ENCODE measurements at places on chromosomes 5 and 9.

- no peak for DNase-seq
These were observed 164.0 kb downstream of the CCDC192 start for GRCh38 chr5:127867022-127867783.

DNA sequence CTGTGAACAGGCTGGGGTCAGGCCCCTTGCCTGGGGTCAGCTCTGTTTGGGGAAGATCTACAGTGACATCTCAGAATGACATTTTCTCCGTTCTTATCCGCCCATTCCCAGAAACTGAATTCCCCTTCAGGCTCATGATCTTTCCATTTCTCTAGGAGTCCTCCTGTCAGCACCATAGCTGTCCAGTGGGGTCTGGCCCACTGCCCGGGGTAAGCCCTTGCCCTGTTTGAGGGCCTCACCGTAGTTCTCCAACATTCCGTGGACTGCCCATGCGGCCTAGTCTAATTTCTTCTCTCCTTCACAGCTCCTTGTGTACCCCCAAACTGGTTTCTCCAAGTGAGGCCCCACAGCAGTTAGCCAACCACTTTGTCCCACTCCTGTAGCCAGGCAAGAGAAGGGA, 68.4 kb downstream of the ENTREP1 start:
- DNase-seq, result no peak

- DNase-seq, result peak; percentile 92
These were observed at the start of gene ADAMTSL2 for GRCh38 chr9:133534346-133535291. TSS of gene ADAMTSL2 (plus strand) at chr9:133534704. CDS start at chr9:133536713, 2,009 bp downstream.

- DNase-seq, result no peak
These were observed 452.1 kb upstream of the PTPRD start for GRCh38 chr9:11064909-11065308.

DNA sequence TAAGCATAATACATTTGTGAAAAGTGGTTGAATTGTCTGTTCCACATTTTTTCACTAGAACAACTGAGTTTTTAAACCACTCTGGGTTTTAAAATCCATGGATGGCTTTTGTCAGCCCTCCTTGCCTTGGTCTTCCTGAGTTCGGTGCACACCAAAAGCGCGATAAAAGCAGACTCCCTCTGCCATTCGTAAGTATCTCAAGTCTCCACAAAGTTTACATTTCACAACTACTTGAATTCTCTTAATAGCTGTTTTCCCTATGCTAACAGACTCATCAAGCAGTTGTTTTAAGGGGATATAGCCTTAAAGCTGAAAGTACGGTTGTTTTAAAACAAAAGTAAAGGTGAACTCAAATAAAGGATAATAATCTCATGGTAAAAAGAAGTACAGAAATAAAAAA, 52.9 kb downstream of the GLIS3 start:
- DNase-seq, result no peak

DNA sequence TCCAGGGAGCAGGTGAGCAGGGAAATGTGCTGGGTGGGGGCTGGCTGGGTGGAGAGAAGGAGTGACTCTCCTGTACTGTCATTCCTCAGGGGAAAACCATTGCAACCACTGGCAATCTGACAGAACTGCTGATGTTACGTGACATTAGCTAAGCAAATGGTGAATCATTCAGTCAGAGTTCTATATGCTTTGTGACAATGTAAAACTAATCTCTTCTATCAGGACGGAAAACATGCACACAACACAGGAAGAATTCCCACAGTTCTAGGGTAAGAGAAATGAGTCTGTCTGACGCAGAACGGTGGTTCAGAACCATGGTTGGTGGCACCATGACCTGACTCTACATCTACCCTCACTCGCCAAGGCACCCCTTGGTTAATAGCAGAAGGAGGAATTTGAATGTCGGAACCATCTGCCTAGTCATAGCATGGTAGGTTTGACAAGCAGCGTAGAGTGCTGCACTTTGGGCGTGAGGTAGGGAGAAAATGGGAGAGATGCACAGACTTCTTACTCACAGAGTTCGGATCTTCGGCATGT, 243.6 kb upstream of the PANK3 start:
- DNase-seq, result no peak

- DNase-seq, result no peak
These were observed 210.2 kb downstream of the ICE1 start for GRCh38 chr5:5632678-5633077.

DNA sequence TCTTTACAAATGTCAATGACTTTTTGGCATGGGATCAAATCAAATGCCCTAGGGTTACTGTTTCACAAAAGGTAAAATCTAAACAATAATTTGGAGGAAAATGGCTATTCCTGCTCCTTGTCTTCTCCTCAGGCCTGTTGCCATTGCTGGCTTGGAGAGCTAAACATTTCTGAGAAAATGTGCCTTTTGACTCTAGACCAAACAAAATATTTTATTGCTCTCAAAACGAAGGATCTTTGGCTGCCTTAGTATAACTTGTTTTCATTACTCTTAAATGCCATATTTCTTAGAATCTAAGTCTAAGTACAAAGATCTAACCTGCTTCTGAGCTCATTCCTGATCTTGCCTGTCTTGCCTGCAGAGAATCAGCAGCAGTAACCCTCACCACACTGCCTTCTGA, 116.6 kb downstream of the MUSK start:
- no peak for DNase-seq

DNA sequence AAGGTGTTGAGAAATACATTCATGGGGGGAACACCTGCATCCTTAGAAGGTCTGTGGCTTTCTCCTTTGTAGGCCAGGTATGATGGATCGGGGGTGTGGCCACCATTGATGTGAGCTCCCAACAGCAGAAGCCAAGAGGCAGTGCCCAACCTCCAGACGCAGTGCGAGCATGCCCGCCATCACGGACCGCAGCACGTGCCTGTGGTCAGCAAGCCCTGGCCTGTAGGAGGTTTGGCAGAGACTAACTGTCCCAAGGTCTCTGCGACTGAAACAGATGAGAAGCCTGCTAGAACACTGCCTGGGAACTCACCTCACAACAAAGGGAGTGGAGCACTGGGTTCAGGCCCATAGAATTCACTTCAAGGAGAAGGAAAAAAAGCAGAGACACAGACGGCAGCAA, 31.9 kb upstream of the ZNF354A start:
- no peak for DNase-seq

DNA sequence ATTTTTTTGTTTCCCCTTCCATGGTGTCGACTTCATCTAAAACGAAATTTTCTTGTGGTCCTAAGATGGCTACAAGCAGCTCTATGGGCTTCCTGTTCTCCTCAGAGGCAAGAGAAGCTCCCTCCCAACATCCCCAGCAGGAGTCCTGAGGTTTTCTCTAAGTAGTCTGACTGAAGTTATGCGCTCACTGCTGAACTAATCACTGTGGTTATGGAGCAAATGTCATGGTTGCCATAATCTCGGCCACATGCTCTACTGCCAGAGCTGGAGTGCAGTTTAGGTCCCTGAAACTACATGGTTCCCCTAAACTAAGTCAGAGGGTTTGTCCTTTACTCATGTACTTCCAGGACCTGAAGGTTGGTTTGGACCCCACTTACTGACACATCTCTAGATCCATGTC, 68.0 kb upstream of the MAMDC2 start:
- DNase-seq, result no peak

DNA sequence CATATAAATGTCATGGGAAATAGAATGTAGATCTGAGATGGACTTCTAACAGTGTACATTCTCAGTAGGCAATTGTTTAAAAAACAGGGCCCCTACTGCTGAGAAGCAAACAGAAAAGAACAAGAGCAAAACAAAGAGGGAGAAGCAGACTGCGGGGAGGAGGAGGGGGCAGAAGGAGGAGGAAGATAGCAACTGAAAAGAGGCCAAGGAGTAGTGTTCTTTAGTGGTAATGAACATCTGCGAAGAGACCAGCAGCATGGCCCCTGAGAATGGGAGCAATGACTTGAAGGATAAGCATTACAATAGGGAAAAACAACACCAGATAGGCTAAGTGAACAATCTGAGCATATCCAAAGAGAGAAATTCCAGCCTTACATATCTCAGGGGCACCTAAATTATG, 36.8 kb downstream of the HAPLN1 start:
- no peak for DNase-seq

- DNase-seq, result peak; percentile 24
These were observed 67.1 kb downstream of the GRAMD2B start for GRCh38 chr5:126490167-126490940.

DNA sequence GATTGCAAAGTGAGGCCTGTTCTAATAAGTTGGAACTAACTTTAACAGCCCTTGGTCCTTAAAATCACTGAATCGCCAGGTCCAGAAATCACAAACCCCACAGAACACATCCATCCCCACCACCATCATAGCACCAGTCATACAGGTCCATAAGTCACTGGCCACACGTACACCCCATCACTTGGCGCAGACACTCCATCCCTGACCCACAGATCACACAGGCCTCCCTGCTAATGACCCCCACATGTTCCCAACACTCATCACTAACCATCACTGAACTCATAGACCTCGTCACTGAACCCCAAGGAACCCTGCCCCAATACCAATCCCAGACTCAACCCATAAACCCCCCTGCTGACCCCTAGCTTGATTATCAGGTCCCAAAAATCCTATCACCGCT, 41.2 kb upstream of the ZNF300 start:
- no peak for DNase-seq

GRCh38 chr5:74476819-74477453, 163.6 kb downstream of the ENC1 start:
- DNase-seq, result no peak

DNA sequence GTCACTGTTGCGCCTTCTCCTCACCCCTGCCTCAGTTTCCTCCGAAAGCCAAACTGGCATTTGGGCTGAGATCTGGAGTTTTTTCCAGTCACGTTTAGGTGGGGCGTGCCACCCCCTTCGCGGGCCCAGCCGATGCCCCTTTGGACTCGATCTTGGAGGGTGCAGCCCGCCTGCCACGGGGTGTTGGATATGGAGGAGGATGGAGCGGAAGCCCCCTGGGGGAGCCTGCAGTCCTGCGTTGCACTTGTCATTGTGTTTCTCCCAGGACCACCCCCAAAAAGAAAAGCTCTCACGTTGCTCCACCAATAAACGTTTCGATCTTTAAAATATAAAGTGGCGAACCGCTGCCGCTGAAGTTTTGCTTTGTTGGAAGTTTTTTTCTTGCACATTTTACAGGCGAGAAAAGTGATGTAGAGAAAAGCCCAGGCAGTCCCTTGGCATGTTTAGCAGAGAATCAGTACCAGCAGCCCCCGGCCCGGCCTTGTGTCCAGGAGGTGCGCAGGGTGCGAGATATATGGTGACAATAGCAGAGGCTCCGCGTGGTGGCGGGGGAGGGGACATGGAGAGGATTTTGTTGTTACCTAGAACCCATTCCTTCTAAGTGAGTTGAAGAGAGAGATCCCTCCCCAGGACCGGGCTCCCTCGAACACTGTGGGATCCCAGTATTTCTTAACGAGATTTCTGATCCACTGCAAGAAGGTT, 681 bp downstream of the F2R start:
- DNase-seq, result peak; percentile 67

- no peak for DNase-seq
These were observed 51.3 kb downstream of the SNX24 start for GRCh38 chr5:122896598-122897282.

GRCh38 chr5:32042551-32042961, 131.6 kb downstream of the GOLPH3 start:
- DNase-seq, result no peak

GRCh38 chr9:129549139-129549538, 71.8 kb downstream of the C9orf50 start:
- peak; percentile 36 for DNase-seq

- no peak for DNase-seq
These were observed 177.5 kb upstream of the TBC1D2 start for GRCh38 chr9:98432960-98433359.

GRCh38 chr5:107395632-107396350, 274.9 kb downstream of the EFNA5 start:
- DNase-seq, result no peak

- no peak for DNase-seq
These were observed 632.3 kb downstream of the CCDC171 start for GRCh38 chr9:16184964-16185646.

GRCh38 chr5:135386886-135387628, 12.0 kb downstream of the MACROH2A1 start:
- DNase-seq, result no peak

- DNase-seq, result no peak
These were observed 2.5 kb downstream of the ABCA2 start for GRCh38 chr9:137025517-137025966.

GRCh38 chr5:100165309-100165708, 369.9 kb upstream of the FAM174A start:
- DNase-seq, result no peak

DNA sequence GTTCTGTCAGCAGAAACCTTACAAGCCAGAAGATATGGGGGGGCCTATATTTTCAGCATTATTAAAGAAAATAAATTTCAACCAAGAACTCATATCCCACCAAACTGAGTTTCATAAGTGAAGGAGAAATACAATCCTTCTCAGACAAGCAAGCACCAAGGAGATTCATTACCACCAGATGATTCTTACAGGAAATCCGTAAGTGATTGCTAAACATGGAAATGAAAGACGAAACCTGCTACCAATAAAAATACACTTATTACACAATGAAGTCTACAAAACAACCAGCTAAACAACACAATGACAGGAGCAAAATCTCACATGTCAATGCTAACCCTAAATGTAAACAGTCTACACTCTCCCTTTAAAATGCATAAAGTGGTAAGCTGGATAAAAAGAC, 17.8 kb upstream of the C9orf72 start:
- no peak for DNase-seq

DNA sequence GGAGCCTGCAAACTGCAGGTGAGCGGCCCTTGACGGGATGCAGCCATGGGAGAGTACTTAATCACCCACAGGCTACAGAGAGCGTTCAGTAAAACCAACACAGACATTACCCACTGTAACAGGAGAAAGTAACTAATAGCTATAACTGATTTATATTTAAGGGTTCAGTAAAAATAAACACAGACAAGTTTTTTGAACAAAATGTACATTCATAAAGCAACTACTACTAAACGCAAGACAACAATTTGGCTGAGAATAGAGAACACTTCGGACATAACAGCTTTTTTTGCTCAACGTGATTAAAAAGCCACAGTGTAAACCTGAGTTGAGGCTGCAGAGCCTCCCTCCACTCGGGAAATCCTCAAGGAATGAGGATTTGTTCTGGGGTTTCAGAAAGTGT, 61.7 kb downstream of the LIFR start:
- no peak for DNase-seq

- no peak for DNase-seq
These were observed 78.5 kb upstream of the SPATA31D4 start for GRCh38 chr9:81849631-81850259.

- peak; percentile 22 for DNase-seq
These were observed 20.5 kb upstream of the FER start for GRCh38 chr5:108727236-108727650.

DNA sequence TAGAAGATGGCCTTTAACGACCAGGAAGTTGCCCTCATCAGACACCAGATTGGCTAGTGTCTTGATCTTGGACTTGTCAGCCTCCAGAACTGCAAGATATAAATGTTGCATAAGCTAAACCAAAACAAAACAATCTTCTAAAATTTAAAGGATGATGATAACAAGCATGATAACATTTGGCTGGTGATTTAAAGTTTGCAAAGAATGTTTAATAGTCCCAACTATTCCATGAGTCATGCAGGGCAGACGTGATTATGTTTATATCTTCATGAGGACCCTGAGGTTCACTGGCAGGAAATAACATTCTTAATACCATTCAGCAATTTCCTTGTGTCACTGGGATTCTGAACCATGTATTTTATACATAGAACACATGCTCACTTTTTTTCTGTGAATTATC, 319.8 kb downstream of the HCN1 start:
- DNase-seq, result no peak
